ENCODE measurements at places on chromosomes 12 and 14. TPM values are rescaled to one million over a fixed set of nuclear protein-coding genes. Genes with fewer than 3 reads are reported as not detected.

CCDC198 gene
- not detected for total RNA-seq

NPAS3 gene
- 0.69 TPM for total RNA-seq

NUP37 gene
- 13.2 TPM for total RNA-seq

EXD2 gene
- total RNA-seq, result 22.4 TPM

BTBD7 gene
- 15.1 TPM for total RNA-seq

Measured in upper lobe of left lung (tissue), 6 donors.